ENCODE measurements at places on chromosomes 5 and 9.

DNA sequence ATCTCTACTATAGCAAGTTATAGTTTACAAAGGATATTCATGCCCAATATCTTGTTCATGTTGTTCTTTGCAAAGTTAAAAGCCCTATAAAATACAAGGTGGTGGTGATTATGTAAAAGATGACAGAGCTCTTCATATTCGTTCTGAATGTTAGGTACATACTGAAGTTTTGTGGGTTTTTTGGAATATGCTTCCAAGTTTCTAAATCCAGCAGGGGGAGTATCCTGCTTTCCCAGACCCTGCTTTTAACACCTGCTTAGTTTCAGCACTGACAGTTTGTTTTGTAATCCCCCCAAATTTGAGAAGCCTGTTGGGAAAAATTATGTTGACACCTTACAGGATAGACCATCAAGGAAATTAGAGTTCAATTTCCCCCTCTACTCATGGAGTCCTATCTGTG lies 438.3 kb downstream of the SH3GL2 start:
- no peak for DNase-seq

GRCh38 chr5:141017943-141018342 lies 33.2 kb upstream of the PCDHB1 start:
- no peak for DNase-seq

DNA sequence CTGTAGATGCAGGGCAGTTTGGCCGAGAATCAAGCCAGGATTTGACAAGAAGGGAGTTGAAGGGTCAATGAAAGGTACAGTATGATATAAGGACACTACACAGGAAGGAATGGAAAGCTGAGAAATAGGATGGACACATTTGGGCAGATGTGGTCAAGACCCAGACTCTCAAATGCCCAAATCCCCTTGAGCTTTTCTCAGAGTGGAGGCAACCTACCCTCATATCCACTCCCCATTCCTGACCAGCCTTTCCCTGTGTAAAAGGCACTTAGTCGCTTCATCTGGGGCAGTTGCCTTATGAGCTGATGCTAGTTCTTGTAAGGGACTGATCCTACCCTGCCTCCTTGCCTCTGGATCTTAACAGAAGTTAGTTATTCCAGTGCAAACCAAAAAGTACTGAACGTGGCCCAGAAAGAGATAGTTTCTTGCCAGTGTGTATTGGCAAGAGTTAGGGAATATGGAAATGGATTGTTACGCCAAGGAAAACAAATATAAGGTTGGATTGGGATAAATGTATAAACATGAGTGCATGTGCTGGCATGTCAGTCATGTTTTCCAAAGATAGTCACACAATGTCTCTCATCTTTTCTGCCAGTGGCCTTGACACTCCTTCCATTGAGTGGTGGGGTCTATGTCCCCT lies 4.1 kb upstream of the MCCC2 start:
- DNase-seq = no peak

GRCh38 chr9:128106181-128106939 lies 21.2 kb downstream of the PTGES2 start:
- no peak for DNase-seq

DNA sequence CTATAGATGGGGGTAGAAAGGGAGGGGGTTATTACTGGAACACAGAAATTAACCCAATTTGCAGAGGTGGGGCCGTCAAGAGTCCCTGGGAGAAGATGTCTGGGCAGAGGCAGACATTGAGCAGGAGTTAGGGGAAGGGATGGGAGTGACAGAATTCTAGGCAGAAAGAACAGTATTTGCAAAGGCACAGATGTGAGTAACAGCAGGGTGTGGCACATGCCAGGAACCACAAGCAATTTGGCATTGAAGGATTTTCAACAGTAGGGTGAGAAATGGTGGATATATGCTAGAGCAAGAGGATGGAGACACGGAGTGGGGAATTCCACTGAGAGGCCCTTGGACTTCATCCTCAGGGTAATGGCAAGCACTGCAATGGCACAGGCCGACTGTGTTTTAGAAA lies 71.6 kb upstream of the FRRS1L start:
- DNase-seq = no peak

DNA sequence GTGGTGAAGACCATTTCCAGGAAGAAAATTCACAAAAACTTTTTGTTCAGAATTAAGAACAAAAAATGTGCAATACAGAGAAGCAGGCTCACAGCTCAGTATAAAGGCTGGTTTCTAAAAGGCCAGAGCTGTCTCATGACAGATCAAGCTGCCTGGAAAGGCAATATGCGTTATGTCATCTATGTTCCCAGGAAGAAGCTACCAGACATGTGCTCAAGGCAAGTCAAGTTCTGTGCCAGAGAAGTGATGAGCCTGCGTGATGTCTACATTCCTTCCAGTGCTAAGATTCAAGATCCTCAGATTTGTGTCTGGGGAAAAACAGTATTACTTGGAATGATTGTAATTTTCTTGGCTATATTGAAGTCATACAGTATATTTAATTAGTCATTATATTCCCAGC lies 104.3 kb downstream of the PDE4D start:
- DNase-seq = no peak

DNA sequence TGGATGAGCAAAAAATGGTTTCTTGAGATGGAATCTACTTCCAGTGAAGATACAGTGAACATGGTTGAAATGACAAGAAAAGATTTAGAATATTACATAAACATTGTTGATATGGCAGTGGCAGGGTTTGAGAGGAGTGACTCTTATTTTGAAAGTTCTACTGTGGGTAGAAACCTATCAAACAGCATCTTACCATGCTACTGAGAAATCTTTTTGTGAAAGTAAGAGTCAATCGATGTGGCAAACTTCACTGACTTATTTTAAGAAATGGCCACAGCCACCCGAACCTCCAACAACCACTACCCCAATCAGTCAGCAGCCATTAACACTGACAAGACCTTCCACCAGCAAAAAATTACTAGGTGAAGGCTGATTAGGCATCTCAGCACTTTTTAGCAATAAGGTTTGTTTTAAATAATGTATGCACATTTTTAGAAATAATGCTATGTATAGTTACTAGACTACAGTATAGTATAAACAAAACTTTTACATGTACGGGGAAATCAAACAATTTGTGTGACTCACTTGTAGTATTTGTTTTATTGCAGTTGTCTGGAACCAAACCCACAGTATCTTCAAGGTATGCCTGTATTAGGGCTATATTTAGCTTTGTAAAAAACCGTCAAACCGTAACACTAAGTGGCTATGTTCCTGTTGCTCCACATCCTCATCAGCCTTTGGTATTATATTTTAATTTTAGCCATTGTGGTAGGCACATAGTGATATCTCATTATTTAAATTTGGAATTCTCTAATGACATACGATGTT lies 30.6 kb upstream of the ADAMTS6 start:
- no peak for DNase-seq

DNA sequence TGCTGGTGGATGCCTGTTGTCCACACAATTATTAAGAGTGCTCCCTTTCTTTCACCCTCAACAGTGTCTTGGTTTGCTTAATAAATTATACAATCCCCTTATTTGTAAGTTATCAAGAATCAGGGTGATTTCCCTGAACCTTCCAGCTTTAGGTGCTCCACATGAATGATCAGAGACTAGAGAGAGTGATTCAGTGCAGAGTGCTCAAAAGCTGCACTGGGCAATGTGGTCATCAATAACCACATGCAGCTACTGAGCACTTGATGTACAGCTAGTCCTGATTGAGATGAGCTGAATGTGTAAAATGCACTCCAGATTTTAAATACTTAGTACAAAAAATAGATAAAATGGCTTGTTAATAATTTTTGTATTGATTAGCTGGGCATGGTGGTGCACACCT lies 76.8 kb upstream of the TRIO start:
- no peak for DNase-seq

- DNase-seq = no peak
Measured at GRCh38 chr5:81817980-81818379, 67.1 kb upstream of the SSBP2 start.
